CD4-positive, alpha-beta memory T cell (primary cell): ENCODE measurements at places on chromosomes 11 and 22. TPM values are rescaled to one million over a fixed set of nuclear protein-coding genes. Genes with fewer than 3 reads are reported as not detected.
A peak's percentile ranks its signal among the peaks of the same experiment; 100 is the strongest.

DNA sequence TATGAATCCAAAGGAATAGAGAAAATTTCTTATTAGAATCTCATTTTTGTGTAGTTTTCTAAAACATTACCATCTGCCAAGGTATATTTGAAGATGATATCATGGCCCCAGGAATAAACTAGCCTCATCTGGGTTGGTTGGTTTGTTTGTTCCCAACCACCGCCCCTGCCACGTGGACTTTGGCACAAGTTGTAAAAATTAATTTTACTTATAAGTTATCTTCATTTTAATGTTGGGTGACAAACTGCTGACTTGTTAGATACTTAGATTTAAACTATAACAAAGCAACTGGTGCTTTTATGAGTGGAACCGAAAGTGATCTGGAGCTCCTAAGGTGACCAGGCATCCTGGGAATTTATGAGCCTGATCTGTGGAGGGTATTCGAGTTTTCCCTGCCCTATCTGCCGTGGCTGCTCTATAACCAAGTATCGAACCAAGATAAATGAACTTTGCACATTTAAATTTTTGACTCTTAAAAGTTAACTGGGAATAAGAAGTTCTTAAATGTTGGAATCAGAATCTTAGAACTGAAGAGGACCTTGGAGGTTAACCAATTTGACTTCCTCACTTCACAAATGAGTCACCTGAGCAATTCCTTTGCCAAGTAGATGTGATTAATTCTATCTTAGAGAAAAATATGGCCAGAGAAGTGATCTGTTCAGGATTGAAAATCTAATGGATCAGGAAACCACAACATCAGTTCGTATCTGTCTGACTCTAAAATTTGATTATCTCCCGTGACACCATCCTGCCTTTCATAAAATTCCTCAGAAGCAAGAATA, 129.1 kb upstream of the ARHGAP42 start:
- H3K36me3 ChIP-seq, result no peaks in the 10 kb centered on the region
- no peaks in the 10 kb centered on the region for H3K4me1 ChIP-seq
- no peak overlapping the region for H3K4me3 ChIP-seq
- H3K27ac ChIP-seq, result no peak overlapping the region

GRCh38 chr11:75474878-75475766, 42.1 kb upstream of the KLHL35 start:
- peak; percentile 46 for DNase-seq
- H3K36me3 ChIP-seq, result peaks cover 6% of the 10 kb centered on the region
- no peak overlapping the region for H3K4me3 ChIP-seq
- peaks cover 24% of the 10 kb centered on the region for H3K4me1 ChIP-seq
- H3K27ac ChIP-seq, result peak overlapping the region; percentile 22
- H3K27me3 ChIP-seq, result no peaks in the 10 kb centered on the region

DNA sequence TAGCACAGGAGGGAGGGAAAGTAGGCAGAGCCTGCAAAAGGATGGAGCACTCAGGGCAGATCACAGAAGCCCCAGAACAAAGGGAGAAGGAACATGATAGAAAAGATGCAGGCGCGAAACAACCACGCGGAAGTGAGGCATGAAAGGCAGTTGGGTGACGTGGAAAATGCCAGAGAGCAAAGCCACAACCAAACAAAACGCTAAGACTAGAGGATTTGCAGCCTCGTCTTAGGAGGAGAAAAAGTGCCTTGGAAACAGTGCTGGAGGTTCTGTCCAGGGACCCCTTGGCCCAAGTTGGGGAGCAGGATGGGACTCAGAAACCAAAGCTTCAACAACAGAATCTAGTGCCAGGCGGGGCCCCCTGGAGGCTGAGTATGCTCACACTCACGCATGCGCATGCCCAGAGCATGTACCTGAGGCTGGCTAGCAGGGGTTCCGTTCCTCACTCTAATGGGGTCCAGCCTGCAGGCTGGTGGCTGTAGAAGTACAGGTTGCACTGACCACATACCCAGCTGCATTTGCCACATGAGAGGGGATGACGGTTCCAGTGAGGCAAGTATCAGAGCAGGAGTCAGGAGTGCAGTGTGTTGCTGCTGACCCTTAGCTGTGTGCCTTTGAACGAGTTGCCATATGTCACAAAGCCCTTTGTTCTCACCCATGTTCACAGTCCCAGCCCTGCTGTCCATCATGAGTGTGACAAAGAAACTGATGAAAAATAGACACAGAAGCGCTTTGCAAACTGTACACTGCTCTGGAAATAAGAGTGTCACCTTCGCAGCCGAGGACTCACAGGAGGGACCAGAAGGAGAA, 568.6 kb upstream of the CADM1 start:
- H3K27ac ChIP-seq, result no peak overlapping the region
- no peaks in the 10 kb centered on the region for H3K36me3 ChIP-seq
- DNase-seq, result no peak
- no peaks in the 10 kb centered on the region for H3K27me3 ChIP-seq
- no peak overlapping the region for H3K4me3 ChIP-seq

DNA sequence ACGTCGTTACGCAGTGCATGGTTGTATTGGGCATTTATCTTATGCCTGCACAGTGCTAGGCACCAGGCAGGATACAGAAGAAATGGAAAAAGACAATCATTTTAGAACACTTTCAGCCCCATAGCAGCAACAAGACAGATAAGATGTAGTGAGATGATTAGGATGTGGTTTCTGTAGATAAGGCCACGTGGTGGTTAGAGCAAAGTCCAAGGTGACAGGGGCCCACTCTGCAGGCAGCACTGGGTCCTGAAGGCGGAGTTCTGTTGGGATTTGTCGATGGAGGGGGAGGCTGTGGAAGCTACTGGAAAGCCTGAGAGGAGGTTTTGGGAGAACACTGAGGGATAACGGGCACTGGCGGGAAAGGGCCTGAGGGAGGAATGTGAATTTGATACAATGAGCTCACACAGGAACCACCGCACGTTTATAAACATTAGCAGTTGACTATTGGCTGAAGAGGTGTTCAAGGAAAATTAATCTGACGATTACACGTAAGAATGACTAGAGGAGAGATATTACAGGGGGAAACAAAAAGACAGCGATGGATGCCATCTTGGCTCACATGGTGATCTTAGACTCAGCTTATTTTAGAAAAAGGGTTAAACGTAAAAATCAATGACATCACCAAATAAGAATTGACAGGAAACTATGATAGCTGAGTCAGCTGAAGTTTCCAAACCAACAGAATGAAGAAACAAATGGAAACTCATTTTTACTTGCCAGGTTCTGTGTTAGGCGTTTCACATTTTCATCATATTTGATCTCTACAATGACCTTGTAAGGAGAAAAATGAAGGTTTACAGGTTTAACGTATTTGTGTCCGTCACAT, 551.0 kb downstream of the OPCML start:
- H3K4me1 ChIP-seq, result no peaks in the 10 kb centered on the region
- H3K4me3 ChIP-seq, result no peak overlapping the region
- no peaks in the 10 kb centered on the region for H3K27me3 ChIP-seq
- H3K27ac ChIP-seq, result no peak overlapping the region

USP2 gene
- 0.17 TPM for total RNA-seq

NAGA gene
- 13.9 TPM for total RNA-seq
